ENCODE measurements at places on chromosomes 2 and 18.

GRCh38 chr2:26164641-26165211 lies 8.2 kb upstream of the GAREM2 start:
- no peak for DNase-seq

DNA sequence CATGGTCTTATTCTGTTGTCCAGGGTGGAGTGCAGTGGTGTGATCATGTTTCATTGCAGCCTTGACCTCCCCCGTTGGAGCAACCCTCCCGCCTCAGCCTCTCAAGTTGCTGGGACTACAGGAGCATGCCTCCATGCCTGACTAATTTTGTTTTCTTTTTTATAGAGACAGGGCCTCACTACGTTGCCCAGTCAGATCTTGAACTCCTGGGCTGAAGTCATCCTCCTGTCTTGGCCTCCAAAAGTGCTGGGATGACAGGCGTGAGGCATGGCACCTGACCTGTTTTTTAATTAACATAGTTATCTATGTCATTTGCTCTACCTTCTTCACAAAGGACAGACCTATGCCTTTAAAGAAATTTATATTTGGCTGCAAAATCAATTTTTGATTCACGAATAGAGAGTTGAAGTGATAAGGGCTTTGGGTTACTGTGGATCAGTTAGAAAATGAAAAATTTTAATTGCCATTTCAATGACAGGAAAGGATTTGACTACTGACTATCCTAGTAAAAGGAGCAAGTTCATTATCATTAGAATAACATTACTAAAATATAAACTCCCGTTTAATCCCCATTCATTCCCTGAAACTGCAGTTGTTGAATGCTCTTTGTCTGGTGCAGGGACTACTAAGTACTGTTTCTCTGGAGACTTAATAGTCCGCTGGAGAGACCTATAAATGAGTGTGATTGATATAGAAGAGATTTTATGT lies 3.7 kb downstream of the RNF138 start:
- DNase-seq, result no peak

GRCh38 chr2:76445880-76446279 lies 735.2 kb upstream of the GCFC2 start:
- DNase-seq, result no peak

DNA sequence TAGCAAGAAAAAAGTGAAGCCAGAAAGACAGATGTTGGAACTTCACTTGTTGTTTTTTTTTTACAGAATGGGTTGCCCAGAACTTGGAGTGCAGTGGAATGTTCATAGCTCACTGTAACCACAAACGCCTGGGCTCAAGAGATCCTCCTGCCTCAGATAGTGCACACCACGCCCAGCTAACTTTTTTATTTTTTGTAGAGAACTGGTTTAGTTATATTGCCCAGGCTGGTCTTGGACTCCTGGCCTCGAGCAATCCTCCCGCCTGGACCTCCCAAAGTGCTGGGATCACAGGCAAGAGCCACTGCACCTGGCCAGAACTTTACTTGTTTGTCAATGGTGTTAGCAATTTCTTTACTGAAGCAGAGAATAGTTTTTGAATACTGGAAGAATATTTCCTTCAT lies 11.9 kb upstream of the ASPRV1 start:
- no peak for DNase-seq

DNA sequence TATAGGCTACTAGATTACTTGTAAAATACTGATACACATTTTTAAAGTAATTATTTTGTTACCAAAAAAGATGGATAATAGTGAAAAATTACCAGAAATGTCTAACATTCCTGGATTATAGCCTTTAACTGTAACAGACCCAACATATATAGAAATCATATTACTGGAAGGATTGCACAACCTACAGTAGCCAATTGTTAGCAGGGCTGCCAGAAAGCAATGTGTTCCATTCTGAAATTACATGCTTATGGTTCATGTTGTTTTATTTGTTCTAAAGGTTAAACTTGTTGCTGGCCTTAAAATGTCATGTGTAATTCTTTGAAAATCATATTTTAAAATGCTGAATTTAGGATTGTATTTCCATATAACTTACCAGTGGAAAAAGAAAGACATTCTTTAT lies 793.6 kb upstream of the ACVR2A start:
- DNase-seq, result no peak

DNA sequence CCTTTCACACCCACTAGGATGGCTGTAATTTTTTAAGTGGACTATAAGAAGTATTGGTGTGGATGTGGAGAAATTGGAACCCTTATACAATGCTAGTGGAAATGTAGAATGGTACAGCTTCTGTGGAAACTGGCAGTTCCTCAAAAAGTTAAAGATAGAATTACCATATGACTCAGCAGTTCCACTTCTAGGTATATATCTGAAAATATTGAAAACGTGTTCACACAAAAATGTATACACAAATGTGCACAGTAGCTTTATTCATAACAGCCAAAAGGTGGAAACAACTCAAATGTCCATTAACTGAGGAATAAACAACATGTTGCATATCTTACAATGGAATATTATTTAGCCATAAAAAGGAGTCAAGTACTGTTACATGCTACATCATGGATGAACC lies 17.7 kb downstream of the TANK start:
- DNase-seq, result no peak

GRCh38 chr2:146135245-146135644 lies 1615.3 kb upstream of the ZEB2 start:
- DNase-seq, result no peak

GRCh38 chr2:38233231-38233983 lies 143.7 kb downstream of the ATL2 start:
- no peak for DNase-seq

GRCh38 chr2:237665713-237666143 lies 38.3 kb downstream of the LRRFIP1 start:
- no peak for DNase-seq

DNA sequence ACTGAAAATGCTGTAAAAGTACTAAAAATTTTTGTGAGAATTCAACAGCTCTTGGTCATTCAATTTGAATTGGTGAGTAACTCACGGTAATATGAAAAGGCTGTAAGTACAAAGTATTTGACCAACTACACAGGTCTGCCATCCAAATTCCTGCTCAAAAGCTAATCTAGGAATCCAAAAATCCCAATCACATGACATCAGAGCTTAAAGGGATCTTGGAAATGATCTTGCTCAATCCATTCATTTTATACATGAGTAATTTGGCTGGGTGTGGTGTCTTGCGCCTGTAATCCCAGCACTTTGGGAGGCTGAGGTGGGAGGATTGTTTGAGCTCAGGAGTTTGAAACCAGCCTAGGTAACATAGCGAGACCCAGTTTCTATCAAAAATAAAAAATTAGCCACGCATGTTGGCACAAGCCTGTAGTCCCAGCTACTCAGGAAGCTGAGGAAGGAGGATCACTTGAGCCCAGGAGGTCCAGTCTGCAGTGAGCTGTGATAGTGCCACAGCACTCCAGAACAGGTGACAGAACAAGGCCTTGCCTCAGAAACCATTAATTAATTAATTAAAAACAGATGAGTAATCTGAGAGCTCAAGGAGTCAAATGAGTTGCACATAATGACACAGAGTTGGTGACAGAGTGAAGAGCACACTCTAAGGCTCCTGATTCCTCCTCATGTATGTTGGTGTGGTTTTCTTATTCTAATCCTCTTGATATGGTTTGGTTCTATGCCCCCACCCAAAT lies 19.8 kb downstream of the SPIRE1 start:
- no peak for DNase-seq

DNA sequence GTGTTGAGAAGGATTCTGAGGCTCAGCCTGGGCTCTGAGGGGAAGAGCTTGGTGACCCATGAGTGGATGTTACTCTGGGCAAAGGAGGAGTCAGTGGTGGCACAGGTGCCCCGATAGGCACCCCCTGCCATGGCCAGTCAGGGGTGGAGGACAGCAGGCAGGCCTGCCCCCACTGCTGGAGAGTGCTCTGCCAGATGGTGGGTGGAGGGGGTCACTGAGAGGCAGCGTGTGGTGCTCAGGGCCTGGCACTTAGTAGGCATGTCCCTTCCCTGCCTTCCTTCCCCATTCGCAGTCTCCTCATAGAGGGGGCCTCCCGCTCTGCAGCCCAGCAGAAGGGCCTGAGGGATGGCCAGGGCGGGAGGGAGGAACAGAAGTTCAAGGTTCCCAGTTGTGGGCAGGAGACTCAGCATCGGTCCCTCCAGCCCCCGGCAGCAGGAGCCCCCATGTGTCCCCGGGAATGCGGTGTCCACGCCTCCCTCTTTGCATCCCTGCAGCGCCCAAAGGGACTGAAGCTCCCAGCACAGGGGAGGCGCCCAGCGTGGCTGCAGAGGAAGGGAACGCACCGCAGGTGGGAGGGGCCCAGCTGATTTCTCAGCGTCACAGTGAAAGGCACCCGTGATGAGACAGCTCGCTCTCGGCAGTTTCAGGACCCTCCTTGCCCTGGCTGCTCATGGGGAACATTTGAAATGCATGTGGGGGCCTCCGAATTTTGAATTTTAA lies 5.7 kb upstream of the SNED1 start:
- no peak for DNase-seq

- DNase-seq, result no peak
Measured at GRCh38 chr2:28730641-28731146, 20.9 kb upstream of the PPP1CB start.

- no peak for DNase-seq
Measured at GRCh38 chr2:110113961-110114591, 1.5 kb downstream of the MALL start.

DNA sequence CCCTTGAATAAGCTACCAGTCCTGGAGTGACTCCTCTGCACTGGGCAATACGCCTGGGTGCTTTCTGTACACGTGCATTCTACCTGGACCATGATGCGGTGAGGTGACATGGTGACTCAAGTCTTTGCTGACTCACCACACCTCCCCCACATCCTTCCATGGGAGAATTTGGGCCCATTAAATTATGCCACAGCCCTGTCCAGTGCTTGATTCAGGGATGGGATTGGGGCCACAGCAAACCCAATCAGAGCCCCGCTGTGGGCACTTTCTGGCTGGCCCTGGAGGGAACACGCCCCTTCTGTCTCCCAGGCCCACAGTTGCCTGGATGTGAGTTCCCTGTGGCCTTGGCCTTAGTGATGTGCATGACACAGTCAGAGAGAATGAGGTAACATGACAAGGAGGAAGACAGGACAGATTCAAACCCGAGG lies 86.9 kb downstream of the LRRC30 start:
- DNase-seq, result no peak

- no peak for DNase-seq
Measured at GRCh38 chr2:98269274-98269673, 77.0 kb upstream of the CNGA3 start.

- no peak for DNase-seq
Measured at GRCh38 chr18:15165048-15165447, 417.1 kb downstream of the ANKRD30B start.

DNA sequence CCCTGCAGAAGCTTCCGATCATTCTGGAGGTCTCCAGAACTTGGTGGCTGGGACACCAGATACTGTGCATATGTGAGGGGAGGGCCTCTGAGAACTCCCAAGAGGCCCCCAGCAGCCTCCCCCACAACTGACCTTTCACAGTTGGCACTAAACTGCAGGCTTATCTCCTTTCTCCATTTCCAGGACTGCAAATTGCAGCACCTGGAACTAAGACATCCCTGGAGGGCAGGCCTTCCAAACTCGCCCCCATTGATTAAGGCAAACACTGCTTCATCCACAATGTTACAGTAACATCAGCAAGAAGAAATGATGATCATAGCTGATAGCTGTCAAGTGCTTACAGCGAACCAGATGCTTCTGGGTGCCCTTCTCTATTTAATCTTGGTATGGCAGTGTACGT lies 67.9 kb downstream of the TGOLN2 start:
- DNase-seq, result no peak

DNA sequence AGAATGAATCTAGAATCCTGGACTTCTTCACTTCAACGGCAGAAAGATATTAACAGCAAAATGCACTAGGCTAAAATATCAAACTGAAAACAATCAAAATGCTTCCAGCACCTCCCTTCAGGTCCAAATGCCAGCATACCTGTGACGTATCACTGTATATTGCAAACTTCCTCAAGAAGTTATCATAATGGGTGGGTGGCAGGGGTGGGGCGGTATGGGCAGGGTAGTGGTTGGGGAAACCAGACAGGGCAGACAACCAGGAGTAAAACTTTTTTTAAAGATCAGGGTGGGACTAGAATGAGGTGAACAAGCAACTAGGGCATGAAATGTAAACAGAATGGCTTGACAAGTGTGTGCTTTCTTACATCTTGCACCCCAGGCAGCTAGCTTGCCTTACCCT lies 140.9 kb downstream of the SATB2 start:
- DNase-seq, result no peak

DNA sequence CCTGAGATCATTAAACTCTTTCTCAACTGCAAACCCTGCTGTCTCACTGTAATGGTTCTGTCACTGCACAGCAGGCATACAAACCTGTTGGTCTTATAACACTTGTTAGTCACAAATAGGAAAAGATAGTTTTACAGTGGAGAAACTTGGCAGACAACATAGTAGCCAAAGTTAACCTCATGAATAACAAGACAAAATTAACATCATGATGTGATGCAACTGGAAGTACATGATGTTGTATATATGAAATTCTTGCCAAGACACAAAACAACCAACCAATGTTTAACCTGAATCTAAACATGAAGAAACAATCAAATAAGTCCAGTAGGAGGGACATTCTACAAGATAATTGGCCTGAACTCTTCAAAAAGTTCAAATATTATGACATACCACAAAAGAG lies 189.3 kb downstream of the RNF152 start:
- DNase-seq, result no peak

GRCh38 chr2:113064898-113065297 lies 2.9 kb upstream of the IL1F10 start:
- DNase-seq, result no peak

DNA sequence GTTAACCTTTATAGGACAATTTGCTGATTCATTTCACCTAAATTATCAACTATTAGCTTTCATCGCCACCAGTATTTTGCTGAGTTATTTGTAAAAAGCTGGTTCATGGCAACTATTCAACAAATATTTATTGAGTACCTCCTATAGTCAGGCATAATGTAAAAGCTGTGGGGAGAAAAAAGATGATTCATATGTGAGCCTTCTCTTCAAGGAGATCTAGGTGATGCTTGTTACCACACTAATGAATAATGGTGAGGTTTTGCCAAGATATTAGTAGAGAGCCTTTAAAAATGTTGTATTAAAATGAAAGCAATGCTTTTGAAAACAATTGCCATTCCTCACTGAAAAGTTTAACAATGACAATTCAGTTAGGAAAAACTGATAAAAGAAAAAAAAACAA lies 187.8 kb downstream of the ANKRD44 start:
- DNase-seq, result no peak

DNA sequence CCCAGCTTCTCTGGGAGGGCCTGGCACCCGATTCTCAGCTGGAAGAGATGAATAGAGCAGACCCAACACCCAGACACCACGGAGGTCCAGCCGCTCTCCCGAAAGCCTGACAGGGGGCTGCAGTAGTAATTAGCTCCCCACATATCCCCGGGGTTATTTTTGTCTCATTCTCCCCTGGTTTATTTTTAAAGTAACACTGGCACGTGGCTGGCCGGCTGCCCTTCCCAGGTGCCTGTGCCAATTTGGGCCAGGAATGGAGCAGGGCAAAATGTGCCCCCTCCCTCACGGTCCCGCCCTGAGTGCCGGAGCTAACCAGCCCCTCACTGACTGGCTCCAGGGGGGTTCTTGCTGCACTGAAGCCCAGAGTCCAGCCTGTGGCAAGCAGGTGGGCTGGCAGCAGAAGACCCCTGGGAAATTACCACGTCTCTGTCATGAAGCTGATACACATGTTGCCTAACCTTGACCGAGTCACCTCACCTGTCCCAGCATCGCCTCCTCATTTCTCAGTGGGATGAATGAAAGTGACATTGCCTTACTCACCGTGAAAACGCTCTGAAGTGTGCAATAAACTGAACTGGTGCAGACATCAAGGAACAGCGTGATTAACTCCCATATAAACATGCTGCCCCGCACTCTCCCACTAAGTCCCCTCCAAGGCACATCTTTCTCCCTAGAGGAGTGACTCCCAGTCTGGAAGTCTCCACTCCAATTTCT lies 18.4 kb downstream of the KCNK3 start:
- DNase-seq, result no peak

GRCh38 chr2:148796735-148797512 lies 78.1 kb upstream of the KIF5C start:
- no peak for DNase-seq

Measured in stimulated activated CD4-positive, alpha-beta T cell treated with anti-CD3 and anti-CD28 coated beads, Interleukin-15, amount 100 ng/mL, for 1 hour (primary cell).